ENCODE measurements at places on chromosomes 1 and 21.

GRCh38 chr21:38721958-38722357, 83.8 kb upstream of the ETS2 start:
- no peak for DNase-seq

- peak; percentile 64 for DNase-seq
These were observed 11.7 kb upstream of the ENO1 start for GRCh38 chr1:8889925-8890785.

GRCh38 chr1:227735539-227736285, 477 bp downstream of the SNAP47 start:
- DNase-seq, result no peak

- DNase-seq, result no peak
These were observed 113.6 kb upstream of the GRIK3 start for GRCh38 chr1:37147906-37148305.

- DNase-seq, result no peak
These were observed 75.9 kb downstream of the KIF1B start for GRCh38 chr1:10286244-10286643.

DNA sequence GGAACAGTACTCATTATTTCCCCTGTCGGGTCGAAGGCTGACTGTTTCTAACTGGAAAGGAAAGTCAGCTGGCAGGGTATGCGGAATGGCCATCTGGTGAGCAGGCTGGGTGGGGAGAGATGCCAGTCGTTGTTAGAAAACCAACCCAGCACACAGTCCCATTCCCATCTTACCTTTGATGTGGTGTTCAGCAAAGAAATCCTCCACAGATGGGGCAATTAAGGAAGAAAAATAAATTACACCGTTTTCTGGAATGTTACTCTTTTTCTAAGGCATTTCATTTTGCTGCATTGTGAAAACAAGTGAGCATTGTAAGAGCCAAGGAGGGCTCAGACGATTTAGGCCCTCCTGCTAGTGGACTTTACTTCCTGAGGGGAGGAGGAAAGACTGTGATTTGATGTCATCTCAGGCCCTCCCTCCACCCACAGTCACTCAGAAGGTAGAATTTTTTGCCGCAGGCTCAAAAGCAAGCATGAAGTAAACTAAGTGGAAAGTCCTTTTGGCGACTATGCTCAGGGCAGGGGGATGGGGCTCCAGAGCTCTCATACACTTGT, at the start of gene SLC16A4:
Gene SLC16A4, minus strand, starts transcription at position 335 of the 554 bp plus-strand sequence. CDS start 1,703 bp downstream, outside the sequence.
- DNase-seq, result no peak

GRCh38 chr1:203769505-203770343, 4.7 kb downstream of the LAX1 start:
- no peak for DNase-seq
